ENCODE measurements at places on chromosomes 13 and 19.

GRCh38 chr19:49882643-49883042, 5.1 kb downstream of the TBC1D17 start:
- no peak for DNase-seq

- DNase-seq = no peak
These were observed 166.2 kb downstream of the DLEU7 start for GRCh38 chr13:50677258-50677657.

- DNase-seq = no peak
These were observed 2.7 kb downstream of the ALDH16A1 start for GRCh38 chr19:49455773-49456172.

DNA sequence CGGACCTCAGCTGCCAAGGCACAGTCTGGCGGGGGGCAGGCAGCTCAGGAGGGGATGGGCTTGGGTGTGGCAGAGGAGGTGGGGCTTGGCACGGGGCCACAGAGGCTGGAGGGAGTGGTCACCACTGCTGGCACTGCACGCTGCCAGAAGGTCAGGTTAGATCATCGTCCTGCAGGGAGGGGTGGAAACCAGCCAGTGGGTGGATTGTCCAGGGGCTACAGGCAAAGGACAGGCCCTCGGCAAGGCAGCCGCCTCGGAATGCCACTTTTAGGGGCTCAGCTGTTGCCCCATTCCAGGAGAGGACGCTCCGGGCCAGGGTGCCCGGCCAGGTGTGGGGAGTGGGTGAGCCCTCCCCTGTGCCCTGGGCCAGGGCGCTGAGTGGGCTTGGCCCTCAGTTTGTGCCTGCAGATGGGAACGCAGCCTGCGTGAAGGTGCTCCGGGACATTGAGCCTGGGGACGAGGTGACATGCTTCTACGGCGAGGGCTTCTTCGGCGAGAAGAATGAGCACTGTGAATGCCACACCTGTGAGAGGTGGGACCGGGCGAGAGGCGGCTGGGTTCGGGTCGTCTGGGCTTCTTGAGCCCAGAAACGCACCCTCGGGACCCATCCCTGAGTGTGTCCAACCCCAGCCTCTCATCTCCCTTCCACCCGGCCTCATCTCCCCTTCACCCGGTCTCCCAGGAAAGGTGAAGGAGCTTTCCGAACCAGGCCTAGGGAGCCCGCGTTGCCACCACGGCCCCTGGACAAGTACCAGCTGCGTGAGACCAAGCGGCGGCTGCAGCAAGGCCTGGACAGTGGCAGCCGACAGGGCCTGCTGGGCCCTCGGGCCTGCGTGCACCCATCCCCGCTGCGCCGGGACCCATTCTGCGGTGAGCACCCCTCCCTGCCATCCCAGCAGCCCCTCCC, 6.4 kb downstream of the KMT5C start:
- DNase-seq = peak; percentile 82

All from colonic mucosa (tissue), 4 donors.